ENCODE measurements at places on chromosomes 13 and 19. TPM values are rescaled to one million over a fixed set of nuclear protein-coding genes. Genes with fewer than 3 reads are reported as not detected.

The KLK3 gene
- not detected for total RNA-seq

The JUNB gene
- total RNA-seq = 193 TPM

The PNPLA6 gene
- 79.3 TPM for total RNA-seq

The RASAL3 gene
- 2.3 TPM for total RNA-seq

The DIRAS1 gene
- total RNA-seq = 11.6 TPM
